AG10803 (cell line): ENCODE measurements at places on chromosomes 5 and 9.
A peak's percentile ranks its signal among the peaks of the same experiment; 100 is the strongest.

DNA sequence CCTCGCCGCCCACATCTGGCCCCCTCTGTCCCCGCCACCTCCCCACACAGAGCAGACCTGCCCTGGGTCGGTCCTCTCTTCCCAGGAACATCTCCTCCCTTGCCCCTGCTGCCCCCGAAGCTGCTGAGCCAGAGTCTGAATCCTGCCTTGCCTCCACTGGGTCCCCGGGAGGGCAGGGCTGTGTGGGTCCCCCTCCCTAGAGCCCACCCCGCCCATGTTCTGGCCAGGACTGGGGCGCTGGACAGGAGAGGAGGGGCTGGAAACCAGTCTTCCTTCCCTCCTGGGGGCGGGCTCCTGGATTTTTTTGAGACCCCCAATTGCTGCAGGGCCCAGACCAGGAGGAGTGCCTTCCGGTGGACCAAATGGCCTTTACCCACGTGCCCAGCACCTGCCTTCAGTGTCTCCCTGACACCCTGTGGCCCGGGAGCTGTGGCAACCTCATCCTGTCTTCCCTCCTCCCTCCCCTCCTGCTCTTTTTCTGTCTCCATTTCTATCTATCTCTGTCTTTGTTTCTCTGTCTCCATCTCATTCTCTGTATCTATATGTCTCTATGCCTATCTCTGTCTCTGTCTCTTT lies 12.1 kb downstream of the MRPL36 start:
- no peak for DNase-seq

DNA sequence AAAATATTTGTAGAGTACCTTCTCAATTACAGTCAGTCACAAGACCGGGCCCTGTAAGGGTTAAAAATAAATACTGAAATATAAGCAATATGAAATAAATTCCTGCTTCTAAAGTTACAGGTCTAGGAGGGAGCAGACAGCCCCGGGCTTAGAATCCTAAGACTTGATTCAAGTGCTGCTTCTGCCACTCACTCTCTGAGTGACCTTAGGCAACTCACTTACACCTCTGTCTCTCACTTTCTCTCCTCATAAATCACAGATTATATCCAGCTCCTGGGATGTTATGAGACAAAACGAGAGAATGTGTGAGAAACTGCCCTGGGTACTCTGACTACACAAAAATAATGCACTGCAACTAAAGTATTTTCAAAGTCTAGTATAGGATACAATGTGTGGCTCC lies 101.9 kb downstream of the PDE4D start:
- no peak for DNase-seq

GRCh38 chr9:82668689-82669199 lies 394.2 kb downstream of the RASEF start:
- no peak for DNase-seq

GRCh38 chr5:124979251-124979650 lies 232.8 kb upstream of the ZNF608 start:
- DNase-seq: no peak

- peak; percentile 90 for DNase-seq
Observed at GRCh38 chr5:139638090-139638735, 9.9 kb upstream of the CXXC5 start.
